Naive thymus-derived CD8-positive, alpha-beta T cell (primary cell): ENCODE measurements at places on chromosomes 13 and 19.

GRCh38 chr19:1864480-1865171 is 1.2 kb upstream of the KLF16 start:
- DNase-seq, result no peak

DNA sequence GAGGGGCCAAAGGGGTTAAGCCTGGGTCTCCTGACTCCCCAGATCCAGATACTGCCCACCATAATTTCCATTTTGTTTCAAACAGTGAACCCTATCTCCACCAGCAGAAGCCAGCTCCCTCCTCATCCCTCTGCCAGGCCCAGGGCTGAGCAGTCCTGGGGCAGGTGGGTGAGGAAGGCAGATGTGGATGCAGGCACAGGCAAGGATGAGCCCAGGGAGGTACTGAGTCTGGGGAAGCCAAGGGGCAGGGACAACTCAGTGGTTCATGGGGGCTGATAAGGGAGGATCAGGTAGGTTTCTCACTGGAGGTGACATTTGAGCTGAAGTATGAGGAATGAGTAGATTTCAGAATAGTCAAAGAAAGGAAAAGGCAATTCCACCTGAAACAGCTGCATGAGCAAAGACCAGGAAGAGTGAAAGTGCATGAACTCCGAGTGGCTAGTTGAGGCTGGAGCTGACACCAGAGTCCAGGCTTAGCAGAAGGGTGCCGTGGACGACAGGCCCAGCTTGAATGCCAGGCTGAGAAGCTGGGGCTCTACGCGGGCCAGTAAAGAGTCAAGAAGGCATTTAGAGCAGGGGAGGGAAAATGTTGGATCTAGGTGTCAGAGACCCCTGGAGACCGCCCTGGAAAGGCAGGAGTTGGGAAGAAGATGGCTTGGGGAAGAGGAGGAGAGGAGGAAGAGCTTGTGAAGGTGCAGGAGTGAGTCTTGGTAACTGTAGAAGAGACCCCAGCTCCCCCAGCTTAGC is 10.3 kb downstream of the CIC start:
- DNase-seq, result no peak

GRCh38 chr13:113083402-113084061 is 22.1 kb upstream of the F7 start:
- no peak for DNase-seq

GRCh38 chr19:19061506-19061905 is 2.3 kb upstream of the SLC25A42 start:
- no peak for DNase-seq

DNA sequence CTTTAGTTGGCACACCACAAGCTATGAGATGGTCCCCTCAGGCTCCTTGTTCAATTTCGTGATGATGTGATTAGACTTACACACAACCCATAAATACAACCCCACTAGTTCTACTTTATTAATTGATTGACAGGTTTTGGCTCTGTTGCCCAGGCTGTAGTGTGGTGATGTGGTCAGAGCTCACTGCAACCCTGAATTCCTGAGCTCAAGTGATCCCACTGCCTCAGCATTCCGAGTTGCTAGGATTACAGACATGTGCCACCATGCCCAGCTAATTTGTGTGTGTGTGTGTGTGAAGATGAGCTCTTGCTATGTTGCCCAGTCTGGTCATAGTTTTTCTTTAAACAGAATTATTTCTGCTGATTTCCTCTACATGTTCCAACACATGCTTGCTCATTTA is 17.5 kb upstream of the HTR2A start:
- DNase-seq, result no peak
